ENCODE measurements at places on chromosomes 3 and 15.

- no peak for DNase-seq
These were observed 157.3 kb upstream of the CGNL1 start for GRCh38 chr15:57218826-57219576.

DNA sequence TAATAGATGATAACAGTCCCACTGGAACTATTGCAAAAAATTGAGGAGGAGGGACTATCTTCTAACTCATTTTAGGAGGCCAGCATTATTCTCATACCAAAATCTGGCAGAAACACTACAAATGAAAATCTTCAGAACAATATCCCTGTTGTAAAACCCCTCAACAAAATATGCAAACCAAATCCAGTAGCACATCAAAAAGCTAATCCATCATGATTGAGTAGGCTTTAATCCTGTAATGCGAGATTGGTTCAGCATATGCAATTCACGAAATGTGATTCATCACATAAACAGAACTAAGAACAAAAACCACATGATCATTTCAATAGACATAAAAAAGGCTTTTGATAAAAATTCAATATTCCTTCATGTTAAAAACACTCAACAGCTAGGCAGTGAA, 23.9 kb upstream of the PLSCR2 start:
- DNase-seq, result no peak

GRCh38 chr15:97350813-97351212, 609.7 kb upstream of the ARRDC4 start:
- no peak for DNase-seq

GRCh38 chr3:78781351-78781750, 986.4 kb downstream of the ROBO1 start:
- DNase-seq, result no peak

DNA sequence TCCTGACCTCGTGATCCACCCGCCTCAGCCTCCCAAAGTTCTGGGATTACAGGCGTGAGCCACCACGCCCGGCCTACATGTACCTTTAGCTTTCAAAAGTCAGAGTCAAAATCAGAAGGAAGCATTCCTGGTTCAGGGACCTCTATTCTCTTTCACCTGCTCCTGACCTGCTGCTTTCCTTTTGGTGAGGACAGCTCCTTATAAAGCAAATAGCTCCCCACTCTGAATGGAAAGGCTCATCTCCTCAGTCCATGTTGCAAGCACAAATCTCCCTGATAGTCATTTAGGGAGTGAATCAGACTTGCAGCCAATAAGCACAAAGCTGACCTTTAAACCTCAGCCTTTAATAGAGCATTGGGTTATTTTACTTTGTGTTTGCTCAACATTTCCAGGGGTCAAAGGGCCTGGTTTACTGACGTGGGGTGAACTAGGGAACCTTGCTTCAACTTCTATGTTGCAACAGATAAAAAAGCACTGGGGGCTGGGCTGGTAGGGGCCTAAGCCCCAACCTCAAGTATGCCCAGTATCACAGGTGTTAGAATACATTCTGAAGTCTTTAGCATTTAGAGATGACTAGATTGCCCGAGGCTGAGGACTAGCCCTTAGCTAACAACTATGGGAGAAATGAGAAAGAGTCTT, 43.1 kb downstream of the THRB start:
- DNase-seq, result peak; percentile 22

GRCh38 chr3:81549388-81549787, 212.1 kb downstream of the GBE1 start:
- no peak for DNase-seq

GRCh38 chr3:137012097-137012501, 54.3 kb downstream of the IL20RB start:
- DNase-seq, result no peak

GRCh38 chr15:73621286-73621826, 11.8 kb downstream of the NPTN start:
- DNase-seq, result no peak

DNA sequence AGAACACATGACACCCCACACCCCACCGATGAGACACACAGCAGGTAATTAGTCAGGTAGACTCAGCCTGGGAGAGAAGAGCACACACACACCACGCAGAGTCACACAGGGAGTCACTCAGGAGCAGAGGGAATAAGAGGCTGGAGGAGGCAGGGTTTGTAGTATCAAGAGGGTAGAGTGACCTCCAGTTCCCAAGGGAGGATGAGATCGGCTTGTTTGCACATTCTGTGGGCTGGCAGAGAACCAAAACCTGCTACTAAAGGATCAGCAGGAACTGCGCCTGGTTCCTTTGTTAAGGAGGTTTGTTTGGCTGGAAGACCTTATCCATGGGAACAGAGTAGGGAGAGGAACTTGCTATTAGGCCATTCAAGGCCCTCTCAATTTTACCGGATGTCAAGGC, 281.4 kb upstream of the SLCO3A1 start:
- DNase-seq, result no peak

GRCh38 chr15:73754461-73754860, 1.3 kb upstream of the INSYN1 start:
- DNase-seq, result no peak

GRCh38 chr15:52005748-52006701, 13.0 kb upstream of the MAPK6 start:
- no peak for DNase-seq

DNA sequence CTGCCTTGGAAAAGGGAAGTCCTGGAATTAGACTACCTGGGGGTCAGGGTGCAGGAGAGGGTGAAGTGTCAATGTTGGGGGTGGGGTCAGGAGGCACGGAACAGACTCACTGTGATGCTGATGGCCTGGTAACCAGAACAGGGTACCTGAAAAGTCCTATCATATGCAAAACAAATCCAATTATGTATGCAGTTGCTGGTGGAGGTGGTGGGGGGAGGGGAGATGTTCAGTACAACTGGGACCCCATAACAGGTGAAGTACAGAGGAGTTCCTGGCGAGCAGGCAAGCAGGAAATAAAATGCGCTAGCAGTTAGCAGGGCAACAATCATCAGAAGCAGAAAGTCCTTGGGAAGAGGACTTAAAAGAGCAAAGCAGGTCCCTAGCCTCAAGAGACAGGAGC, 4.2 kb upstream of the KATNBL1 start:
- no peak for DNase-seq

GRCh38 chr3:133457025-133457424, 57.2 kb downstream of the BFSP2 start:
- DNase-seq, result no peak

DNA sequence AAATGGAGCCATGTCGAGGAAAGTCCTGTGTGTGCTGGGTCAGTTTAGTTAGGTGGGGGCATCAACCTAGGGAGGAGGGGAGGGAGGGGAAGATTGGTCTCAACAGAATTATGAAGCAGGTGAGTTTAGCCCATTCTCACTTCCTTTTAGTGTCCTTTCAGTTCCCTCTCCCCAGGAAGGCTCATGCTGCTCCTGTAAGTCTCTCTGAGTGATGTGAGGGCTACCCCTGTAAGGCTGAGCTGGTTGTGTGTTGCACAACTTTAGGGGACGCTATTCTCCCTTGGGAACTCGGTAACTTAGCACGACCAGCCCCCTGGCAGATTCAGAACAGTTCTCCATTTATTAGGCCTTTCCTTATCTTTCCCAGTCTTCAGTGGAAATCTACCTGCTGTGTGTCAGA, 21.2 kb downstream of the IL5RA start:
- no peak for DNase-seq

DNA sequence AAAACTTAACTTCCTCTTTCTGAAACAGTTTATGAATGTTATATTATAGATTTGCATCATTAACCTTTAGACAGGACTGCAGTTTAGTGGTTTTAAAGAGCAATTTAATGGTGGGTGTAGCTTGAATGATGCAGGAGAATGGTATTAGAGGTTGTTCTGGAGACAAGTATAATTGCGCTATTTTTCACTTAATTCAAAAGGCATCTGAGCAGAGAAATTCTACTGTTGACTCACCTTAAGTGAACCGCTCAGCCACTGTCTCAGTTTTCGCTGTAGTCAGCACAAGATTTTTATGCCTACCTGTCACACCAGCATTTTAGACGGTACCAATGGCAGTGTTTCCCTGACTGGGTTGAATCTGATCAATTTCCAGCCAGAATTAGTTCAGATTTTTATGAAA, 348.8 kb upstream of the DCBLD2 start:
- DNase-seq, result peak; percentile 57

DNA sequence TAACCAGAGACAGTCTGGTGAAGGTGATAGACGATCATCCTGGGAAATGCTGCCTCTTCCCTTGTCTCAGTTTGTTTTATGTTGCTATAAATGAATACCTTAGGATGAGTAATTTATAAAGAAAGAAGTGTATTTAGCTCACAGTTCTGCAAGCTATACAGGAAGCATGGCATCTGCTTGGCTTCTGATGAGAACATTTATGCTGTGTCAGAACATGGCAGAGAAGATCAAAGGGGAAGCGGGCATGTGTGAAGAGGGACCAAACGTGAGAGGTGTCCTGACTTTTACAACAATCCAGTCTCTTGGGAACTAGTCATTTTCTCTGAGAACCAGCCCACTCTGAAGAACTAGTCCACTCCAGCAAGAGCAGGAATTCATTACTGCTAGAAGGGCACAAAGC, 9.6 kb downstream of the CMC1 start:
- DNase-seq, result no peak

DNA sequence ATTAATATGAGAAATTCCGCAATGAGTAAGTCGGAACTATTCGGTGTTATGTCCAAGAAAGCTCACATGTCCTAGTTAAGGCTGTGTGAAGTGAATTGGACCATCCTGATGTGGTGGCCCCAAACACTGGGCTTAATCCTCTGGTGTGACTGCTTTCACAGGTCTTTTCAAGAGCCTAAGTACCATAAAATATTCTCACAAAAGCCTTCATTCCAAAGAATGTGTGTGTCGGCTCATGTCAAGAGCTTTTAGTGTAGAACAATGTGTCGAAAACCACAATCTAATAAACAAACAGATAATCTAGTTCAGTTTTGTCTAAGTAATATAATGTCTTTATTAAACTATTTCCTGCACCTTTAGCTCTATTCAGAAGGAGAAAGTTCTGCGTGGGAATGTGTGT, 311.4 kb downstream of the LPP start:
- DNase-seq, result no peak

DNA sequence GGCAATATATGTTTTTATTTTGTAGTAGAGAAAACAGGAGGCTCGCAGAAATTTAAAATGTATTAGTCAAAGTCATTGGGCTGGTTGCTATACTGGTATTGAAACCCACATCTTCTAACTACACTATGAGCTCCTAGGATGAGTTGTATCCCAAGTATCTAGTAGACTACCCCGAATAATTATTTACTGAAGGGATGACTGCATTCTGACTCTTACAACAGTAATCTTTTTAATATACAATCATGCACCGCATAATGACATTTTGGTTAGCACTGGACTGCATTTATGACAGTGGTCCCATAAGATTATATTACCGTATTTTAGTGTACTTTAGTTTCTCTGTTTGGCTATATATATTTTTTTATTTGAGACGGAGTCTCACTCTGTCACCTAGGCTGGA, 15.3 kb downstream of the PIGB start:
- no peak for DNase-seq

- peak; percentile 32 for DNase-seq
These were observed 170.3 kb downstream of the MOBP start for GRCh38 chr3:39637807-39638206.

GRCh38 chr3:155281912-155282311, 11.6 kb downstream of the STRIT1 start:
- DNase-seq, result no peak

GRCh38 chr3:188283347-188283746, 129.4 kb downstream of the LPP start:
- no peak for DNase-seq
